CD4-positive, alpha-beta T cell treated with Interleukin-6 at 100 ng/mL for 8 hours (primary cell): ENCODE measurements at places on chromosomes 5 and 9.
A peak's percentile ranks its signal among the peaks of the same experiment; 100 is the strongest.

DNA sequence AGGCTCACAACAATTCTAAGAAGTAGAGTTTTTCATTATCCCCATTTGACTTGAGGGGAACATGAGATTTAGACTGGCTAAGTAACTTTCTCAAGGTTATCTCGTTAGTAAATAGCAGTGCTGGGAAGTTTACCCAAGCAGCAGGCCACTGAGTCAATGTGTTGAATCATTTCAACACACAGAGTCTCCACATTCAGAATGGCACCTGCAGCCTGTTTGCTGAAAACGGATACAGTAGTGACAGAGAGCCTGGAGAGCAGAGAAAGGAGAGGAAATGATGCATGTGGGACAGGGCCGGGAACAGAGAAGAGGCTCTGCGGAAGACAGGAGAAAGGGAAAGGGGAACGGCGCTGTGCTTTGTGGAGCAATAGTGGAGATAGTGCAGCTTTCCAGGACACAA, 33.5 kb upstream of the ZSWIM6 start:
- DNase-seq = no peak

GRCh38 chr9:104858271-104858670, 69.7 kb downstream of the ABCA1 start:
- no peak for DNase-seq

DNA sequence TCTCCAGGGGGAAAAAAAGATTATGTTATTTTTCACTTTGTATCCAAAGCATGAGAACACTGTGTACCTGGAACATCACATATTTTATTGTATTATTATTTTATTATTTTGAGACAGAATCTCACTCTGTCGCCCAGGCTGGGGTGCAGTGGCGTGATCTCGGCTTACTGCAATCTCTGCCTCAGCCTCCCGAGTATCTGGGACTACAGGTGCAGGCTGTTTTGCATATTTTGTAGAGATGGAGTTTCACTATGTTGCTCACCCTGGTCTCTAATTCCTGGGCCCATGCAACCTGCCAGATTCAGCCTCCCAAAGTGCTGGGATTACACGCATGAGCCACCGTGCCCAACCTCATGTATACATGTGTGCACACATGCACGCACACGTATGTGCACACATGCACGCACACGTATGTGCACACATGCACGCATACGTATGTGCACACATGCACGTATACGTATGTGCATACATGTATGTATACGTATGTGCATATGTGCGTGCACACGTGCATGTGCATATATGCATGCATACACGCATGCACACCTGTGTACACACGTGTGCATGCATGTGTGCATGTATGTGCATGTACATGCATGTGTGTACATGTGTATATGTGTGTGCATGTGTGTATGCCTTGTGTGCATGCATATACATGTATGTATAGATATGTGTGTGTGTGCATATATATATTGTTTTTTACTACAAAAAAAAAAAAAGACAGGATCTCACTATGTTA, 9.5 kb upstream of the UGCG start:
- no peak for DNase-seq

DNA sequence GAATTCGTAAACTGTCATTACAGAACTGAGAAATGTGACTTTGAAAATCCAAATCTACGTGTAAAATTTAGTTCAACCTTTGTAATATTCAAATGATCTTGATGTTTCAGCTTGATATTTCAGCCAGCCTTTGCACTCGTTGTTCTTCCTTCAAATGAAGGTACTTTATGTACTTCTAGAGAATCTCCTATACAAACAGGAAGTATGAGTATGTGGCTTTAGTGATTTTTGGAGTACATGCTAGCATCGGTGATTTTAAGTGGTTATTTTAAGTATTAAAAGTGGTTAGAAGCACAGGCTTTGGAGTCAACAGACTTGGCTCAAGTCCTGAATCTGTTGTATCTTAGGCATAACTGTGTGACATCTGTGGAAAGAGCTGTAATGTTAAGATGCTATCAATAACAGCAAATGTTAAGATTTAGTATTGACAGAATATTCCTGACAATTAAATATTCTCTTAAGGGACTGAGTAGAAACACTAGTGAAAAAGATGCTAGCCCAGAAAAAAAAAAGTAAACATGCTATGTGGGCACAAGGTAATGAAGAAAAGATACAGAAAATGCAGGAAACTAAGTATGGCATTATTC, 398.0 kb downstream of the ADGRV1 start:
- no peak for DNase-seq

- no peak for DNase-seq
These were observed 56.8 kb downstream of the FGF10 start for GRCh38 chr5:44332285-44332971.

GRCh38 chr5:57635146-57635777, 152.7 kb upstream of the ACTBL2 start:
- no peak for DNase-seq

- no peak for DNase-seq
These were observed 13.1 kb upstream of the ZNF79 start for GRCh38 chr9:127411122-127411521.

GRCh38 chr9:128072144-128073021, 4.4 kb downstream of the SLC25A25 start:
- DNase-seq = peak; percentile 52

DNA sequence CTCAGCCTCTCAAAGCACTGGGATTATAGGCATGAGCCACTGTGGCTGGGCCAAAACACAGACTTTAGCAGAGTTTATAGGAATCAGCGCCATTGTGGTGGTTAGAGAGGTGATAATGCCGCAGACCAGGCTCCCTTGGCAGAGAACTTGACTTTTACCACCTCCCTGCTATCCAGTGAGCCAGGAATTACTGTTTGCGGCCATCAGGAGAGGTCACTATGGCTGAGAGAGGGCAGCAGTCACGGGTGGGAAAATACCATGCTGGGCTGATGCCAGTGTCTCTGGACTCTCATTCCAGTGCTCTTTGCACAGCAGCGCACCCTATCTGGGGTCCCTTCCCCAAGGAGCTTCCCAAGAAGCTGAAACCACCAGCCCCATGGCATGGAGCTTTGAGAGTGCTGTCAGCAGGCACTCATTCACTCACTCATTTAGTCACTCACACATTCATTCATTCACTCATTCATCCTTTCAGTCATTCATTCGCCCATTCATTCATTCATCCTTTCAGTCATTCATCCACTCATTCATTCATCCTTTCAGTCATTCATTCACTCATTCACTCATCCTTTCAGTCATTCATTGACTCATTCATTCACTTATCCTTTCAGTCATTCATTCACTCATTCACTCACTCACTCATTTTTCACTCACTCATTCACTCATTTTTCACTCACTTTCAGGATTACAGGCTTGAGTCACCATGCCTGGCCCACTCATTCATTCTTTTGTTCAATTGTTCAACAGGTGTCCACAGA, 27.3 kb upstream of the RNU6ATAC start:
- DNase-seq = no peak

GRCh38 chr5:7494481-7495130, 98.7 kb downstream of the ADCY2 start:
- DNase-seq = no peak

- DNase-seq = peak; percentile 94
These were observed at the start of gene CDK5RAP2 for GRCh38 chr9:120580051-120580896. CDK5RAP2 (minus strand) TSS chr9:120580167; CDS start chr9:120579978, 189 bp downstream.

GRCh38 chr9:73736270-73736669, 584.6 kb downstream of the ANXA1 start:
- no peak for DNase-seq

DNA sequence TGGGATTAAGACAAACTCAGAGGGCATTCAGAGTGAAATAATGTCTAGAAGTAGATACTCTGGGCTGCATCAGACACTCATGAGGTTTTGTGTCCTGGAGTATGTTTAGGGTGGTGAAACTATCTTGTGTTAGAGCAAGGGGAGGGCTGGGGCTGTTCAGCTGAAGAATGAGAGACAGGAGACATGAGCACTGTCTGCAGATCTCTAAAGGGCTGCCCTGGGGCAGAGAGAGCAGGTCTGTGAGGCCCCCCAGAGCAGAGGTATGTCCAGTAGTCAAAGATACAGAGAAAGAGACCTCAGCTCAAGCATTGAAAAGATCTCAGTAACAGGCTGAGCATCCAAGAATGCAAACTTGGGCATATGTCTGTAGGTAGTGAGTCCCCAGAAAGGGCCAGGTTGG, 45.9 kb upstream of the SHB start:
- no peak for DNase-seq

- peak; percentile 78 for DNase-seq
These were observed 22.3 kb upstream of the HMCN2 start for GRCh38 chr9:130243015-130243881.

DNA sequence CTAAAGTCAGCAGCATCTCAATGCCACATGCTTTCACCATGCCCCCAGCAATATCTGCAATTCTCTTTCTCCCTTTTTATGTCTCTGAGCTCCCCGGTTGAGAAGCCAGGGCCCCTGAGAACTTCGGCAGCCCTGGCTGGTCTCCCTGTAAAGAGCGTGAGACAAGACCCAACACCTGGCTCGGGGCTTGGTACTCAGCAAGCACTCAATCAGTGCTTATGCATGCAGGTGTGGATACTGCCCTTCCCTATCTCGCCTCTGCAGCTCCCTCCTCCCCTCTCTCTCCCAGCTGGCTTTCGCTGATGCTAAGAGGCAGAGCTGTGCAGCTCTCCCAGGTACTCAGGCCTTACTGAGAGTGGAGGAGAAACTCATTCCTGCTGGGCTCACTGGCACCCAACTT, 41.7 kb upstream of the AKNA start:
- no peak for DNase-seq

DNA sequence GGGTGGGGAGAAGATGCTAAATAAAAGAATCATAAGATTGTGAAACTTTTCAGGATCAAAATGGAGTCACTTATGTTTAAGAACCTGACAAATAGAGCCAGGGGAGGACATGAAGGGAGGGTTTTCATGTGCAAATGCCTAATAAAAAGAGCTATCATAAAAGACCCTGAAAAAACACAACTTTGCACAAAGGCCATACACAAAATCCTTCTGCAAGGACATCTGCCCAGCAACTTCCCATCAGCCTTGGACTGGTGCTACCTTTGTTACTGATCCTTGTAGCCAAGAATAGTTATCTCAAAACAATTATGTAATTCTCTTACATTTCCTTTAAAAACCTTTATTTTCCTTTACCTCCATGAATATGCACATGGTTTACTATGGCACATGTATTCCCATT, 63.0 kb downstream of the APBA1 start:
- no peak for DNase-seq

DNA sequence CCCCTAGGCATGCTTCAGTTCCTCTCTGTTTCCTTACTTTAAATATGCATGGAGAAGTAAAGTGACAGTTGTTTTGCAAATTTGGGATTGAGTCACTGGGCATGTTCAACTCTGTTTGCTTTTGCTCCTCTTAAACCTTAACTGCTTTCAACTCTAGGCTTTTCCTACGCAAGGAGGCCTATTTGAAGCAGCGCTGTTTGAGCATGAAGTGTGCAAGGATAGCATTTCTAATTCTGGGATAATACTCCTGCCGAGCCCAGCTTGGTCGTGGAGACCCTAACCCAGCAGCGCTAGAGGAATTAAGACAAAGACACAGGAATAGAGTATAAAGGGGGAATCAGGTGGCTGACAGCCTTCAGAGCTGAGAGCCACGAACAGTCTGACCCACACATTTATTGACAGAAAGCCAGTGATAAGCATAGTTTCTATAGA, 803.4 kb upstream of the CDH10 start:
- DNase-seq = no peak

DNA sequence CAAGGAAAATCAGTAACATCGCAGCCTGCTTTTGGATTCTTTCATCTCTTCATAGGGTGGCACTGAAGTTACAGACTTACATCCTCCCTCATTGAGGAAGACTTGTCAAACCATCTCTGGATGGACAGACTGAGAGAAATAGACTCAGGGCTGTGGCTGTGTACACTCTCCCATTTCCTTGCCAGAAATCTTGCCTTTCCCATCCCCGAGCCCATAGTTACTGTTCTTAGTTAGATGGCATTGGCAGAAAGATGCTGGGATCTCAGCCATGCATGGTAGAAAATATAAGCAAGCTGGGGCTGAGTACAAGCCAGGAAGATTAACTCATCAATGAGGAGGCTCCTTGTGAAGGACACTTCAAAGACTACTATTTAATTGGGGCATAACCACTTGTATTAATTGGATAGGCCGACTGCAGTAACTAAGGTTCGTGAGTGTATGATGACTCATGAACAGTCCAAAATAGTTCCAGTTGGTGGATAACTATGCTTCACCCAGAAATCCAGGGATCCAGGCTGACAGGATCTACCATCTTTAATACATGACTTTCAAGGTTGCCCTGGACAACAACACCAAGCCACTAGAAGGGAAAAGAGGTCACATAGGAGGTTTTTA, 137.9 kb downstream of the TMEM38B start:
- no peak for DNase-seq

- no peak for DNase-seq
These were observed 19.6 kb upstream of the RPS23 start for GRCh38 chr5:82297711-82298110.

DNA sequence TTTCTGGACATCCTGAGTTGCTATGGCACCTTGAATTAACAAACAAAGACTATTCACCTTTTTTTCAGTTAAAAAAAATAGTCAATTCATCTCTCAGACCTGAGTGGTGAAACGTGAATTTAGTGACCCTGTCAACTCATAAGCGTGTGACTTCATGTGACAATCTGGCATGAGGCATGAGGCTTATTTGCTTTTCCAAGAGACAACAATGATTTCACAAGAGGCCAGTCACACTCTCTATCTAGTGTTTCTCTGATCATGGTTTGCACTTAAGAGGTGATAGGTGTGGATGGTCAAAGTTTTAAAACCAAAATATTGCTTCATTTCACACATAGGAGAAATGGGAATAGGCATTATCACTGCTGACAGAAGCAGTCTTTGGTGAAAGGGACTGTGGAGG, 559.6 kb upstream of the ACO1 start:
- no peak for DNase-seq
